ENCODE measurements at places on chromosomes 13 and 19. TPM values are rescaled to one million over a fixed set of nuclear protein-coding genes. Genes with fewer than 3 reads are reported as not detected.

Gene OCEL1
- 7.0 TPM for total RNA-seq

Gene SERP2
- 2.1 TPM for total RNA-seq

Gene ZGLP1
- total RNA-seq = 0.13 TPM

Gene ZNF414
- 5.8 TPM for total RNA-seq

Gene NLRP5
- not detected for total RNA-seq

Gene BSPH1
- not detected for total RNA-seq

Gene HSH2D
- not detected for total RNA-seq

Gene CLEC17A
- not detected for total RNA-seq

Gene KLK8
- not detected for total RNA-seq

Gene ALG5
- 34.4 TPM for total RNA-seq

Gene CRLF1
- total RNA-seq = 0.13 TPM

Gene RETN
- not detected for total RNA-seq

Gene TTYH1
- total RNA-seq = under 0.01 TPM

Gene SIN3B
- total RNA-seq = 14.4 TPM

Gene KLK14
- total RNA-seq = not detected

Gene IZUMO2
- not detected for total RNA-seq

Gene FLT3
- total RNA-seq = not detected

Gene PCDH17
- total RNA-seq = 1.1 TPM

Gene ZNF614
- total RNA-seq = 9.4 TPM

Gene HTR2A
- not detected for total RNA-seq

Gene RFPL4AL1
- total RNA-seq = not detected

Gene TLE6
- 0.90 TPM for total RNA-seq

Gene PNMA8C
- total RNA-seq = not detected

Gene MAU2
- 38.2 TPM for total RNA-seq

Gene LGALS14
- not detected for total RNA-seq

Gene LGALS7
- total RNA-seq = not detected

Gene GIPC3
- 1.4 TPM for total RNA-seq

Gene FCAR
- not detected for total RNA-seq

Gene PTGIR
- total RNA-seq = not detected

Gene WDR87
- total RNA-seq = not detected

Gene ZNF208
- 0.13 TPM for total RNA-seq

Measured in dermis microvascular lymphatic vessel endothelial cell (primary cell).